ENCODE measurements at places on chromosomes 3 and 15.

DNA sequence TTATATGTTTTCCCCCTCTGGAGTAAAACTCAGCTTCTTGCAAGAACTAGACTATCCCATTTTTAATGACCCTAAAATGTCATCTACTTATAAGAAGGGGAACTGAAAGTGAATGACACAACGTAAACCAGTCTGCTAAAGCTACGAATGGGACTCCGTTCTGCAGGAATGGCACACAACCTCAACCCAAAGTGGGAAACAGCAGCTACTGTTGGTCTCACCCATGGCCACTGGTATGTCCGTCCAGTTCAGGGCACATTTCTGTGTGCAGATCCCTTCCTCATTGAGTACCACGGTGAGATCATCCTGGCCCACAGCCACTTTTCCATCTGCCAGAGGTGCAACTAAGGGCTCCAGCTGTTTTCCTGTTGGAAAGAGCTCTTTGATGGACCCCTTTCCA, 23.8 kb downstream of the VPS39 start:
- no peak for DNase-seq

- no peak for DNase-seq
These were observed 86.3 kb downstream of the PDCD6IP start for GRCh38 chr3:33884701-33885100.

- no peak for DNase-seq
These were observed 118.6 kb upstream of the PRR20G start for GRCh38 chr3:127406309-127407025.

DNA sequence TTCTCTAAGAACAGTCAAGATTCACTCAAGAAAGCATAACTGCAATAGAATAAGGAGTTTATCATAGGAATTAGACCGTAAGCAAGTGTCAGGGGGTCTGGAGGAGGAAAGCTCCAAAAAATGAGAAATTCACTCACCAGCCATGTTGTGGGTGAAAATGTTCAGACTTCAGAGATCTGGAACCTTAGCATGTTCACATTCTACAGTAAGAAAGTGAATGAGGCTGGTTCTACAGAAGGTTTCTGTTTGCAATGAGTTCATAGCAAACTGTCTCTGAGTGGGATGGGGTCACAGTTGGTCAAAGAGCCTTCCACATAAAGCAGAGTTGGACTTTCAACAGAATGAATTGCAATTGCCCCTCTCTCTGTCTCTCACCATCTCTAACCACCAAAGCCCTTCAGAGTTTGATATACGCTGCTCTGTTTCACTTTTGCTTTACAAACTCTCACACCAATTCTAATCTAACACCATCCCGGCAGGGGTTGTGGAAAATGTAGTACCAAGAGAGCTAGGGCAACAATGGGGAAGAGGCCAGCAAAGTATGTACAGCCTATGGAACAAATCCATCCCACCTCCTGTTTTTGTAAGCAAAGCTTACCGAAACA, 581.8 kb upstream of the UBE2E2 start:
- no peak for DNase-seq

- peak; percentile 72 for DNase-seq
These were observed 23.5 kb downstream of the MYH15 start for GRCh38 chr3:108486941-108487340.

- DNase-seq, result no peak
These were observed 99.5 kb downstream of the ZNF621 start for GRCh38 chr3:40624189-40624769.

DNA sequence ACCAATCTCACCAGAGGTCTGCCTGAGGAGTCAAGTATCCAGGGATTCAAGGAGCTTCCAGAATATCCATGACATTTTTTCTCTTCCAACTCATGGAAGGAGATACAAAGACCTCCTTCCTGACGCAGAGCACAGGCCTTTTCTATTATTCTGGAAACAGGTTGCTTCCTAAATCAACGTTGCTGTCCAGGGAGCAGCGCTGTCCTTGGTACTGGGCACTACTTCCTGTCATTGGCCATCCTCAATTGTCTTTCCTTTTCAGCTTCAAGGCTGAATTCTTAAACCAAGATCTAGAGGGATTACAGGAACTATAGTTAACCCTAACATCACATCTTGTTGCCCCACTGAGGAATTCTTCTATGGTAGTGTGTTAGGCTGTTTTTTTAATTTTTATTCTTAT, 50.4 kb upstream of the TBC1D21 start:
- DNase-seq, result peak; percentile 18

DNA sequence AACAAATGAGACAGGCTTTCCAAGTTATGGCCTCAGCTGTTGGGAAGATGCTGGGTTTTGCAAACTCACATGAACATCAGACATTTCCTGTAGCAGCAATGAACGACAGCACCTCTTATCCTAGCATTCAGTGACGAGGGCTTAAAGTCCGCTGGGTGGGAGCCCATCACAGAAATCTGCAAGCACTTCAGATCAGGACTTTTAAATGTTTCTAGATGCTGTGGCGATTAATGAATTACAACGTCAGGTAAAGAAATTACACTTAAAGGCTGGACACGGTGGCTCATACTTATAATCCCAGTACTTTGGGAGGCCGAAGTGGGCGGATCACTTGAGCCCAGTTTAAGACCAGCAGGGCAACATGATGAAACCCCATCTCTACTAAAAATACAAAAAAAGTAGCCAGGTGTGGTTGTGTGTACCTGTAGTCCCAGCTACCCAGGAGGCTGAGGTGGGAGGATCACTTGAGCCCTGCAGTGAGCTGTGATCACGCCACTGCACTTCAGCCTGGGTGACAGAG, 3.9 kb downstream of the AEN start:
- DNase-seq, result no peak
